Activated CD8-positive, alpha-beta T cell treated with anti-CD3 and anti-CD28 coated beads, Interleukin-2, amount 10 ng/mL, durations not matched to agents 7 days and 5 days (primary cell): ENCODE measurements at places on chromosomes 2 and 18.

- H3K36me3 ChIP-seq, result no peaks in the 10 kb centered on the region
- H3K4me3 ChIP-seq, result no peak overlapping the region
- H3K27ac ChIP-seq, result no peak overlapping the region
These were observed 210.0 kb upstream of the SIX3 start for GRCh38 chr2:44731505-44731904.

DNA sequence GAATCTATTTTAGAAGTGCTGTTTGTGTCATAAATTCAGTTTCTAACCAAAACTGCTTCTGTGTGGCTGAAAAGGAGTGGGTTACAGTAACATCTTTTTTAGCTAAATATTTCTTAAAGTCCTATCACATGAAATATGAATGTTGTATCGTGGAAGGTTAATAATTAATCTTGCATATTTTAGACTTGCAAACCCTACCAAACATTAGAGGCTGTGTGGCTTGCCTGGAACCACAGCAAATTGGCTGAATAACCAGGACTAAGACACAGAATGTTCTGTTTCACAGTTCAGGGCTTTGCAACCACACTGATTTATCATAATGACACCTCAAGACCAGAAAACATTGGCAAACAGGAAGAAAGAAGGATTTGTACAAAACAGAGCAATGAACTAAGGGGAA is 208.9 kb upstream of the CNTNAP5 start:
- no peak overlapping the region for H3K4me3 ChIP-seq
- H3K27me3 ChIP-seq, result no peaks in the 10 kb centered on the region
- no peaks in the 10 kb centered on the region for H3K4me1 ChIP-seq
- H3K36me3 ChIP-seq, result no peaks in the 10 kb centered on the region

GRCh38 chr2:54942373-54942772 is 107.9 kb downstream of the RTN4 start:
- H3K27ac ChIP-seq, result no peak overlapping the region
- H3K4me3 ChIP-seq, result no peak overlapping the region
- H3K4me1 ChIP-seq, result peaks cover 3% of the 10 kb centered on the region
- H3K27me3 ChIP-seq, result no peaks in the 10 kb centered on the region
- peak; percentile 70 for DNase-seq

DNA sequence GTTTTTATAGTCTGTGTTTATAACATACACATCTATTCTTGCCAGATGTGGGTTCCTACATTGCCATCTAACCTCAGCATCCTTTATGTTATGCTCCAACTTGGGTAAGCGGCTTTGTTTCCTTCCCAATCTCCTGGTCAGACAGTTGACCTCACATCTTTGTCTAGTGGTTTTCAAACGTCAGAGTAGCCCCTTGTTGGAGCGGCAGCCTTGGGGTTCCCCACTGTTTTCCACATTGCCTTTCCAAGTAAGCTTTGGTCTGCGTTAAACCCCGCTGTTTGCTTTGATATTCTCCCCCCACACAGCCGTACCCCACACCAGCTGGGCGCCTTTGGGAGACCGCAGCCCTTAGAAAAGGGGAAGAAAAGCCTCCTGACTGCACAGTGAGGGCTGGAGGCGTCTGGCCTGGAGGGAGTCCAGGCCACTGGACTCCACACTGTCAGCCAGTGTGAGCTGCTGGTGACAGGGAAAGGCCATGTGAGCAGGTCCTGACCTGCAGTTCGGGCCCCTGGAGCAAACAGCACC is 83.3 kb downstream of the MALT1 start:
- peaks cover 3% of the 10 kb centered on the region for H3K27me3 ChIP-seq
- H3K36me3 ChIP-seq, result peaks cover 23% of the 10 kb centered on the region
- peak overlapping the region; percentile 23 for H3K4me3 ChIP-seq

GRCh38 chr2:176997792-176998169 is 214.8 kb upstream of the HNRNPA3 start:
- peaks cover 20% of the 10 kb centered on the region for H3K4me1 ChIP-seq
- H3K27ac ChIP-seq, result peak overlapping the region; percentile 68
- no peak for DNase-seq

DNA sequence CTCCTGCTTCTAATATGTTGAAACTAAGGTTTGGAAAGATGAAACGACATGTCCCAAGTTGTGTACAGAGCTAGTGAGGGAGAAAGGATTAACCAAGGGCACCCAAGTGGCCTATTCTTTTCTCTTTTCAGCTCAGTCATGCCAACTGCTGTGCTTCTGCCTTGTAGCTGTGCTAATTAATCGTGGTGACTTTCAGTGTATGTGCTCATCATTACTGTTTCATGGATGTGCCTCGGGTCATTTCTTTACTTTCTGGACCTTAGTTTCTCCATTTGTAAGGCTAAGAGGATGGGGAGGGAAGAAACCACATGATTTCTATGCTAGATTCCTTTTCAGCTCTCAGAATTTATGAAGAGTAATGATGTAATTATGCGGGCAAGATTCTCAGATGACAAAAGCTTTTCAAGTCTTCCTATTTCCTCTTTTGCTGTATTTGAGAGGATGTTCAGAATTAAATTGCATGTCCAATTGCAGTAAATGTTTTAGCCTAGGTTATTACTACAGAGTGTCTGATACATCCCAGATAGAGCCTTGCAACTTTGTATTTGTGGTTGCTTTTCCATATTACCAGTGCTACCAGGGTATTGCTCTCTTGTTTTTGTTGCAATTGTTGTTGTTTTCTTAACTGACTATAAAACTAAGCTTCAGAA is 621.2 kb downstream of the CNTNAP5 start:
- H3K36me3 ChIP-seq, result no peaks in the 10 kb centered on the region
- no peak overlapping the region for H3K27ac ChIP-seq
- no peak overlapping the region for H3K4me3 ChIP-seq
- no peaks in the 10 kb centered on the region for H3K4me1 ChIP-seq
- H3K27me3 ChIP-seq, result no peaks in the 10 kb centered on the region
- DNase-seq, result no peak

DNA sequence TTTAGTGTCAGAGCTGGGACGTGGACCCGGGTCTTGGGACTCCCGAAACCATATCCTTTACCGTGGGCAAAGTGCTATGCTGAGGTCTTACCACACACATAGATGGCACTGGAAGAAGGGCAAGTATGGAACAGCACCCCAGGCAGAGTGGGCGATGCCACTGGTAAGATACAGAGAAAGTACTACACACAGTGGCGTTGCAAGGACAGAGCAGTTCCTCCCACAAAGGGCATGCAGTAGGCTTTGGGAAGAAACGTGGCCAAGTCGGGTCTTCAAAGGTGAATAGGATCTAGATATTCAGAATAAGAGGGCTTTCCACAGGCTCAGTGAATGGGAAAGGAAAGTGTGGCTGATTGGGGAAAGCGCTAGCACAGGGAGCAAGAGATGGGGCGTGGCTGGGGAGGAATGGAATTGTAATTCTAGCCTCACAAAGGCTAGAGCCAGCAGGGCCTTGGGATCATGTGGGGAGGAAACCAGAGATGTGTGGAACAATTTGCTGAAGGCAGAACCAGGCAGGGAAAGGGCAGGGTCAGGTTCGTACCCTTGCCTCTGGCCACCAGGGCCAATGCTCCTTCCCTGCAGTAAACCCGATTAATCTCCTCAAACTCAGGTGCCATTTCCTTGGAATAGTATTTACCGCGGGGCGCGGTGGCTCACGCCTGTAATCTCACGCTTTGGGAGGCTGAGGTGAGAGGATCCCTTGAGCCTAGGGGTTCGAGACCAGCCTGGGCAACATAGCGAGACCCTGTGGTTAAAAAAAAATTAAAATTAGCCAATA is 36.0 kb downstream of the PCBP1 start:
- peaks cover 77% of the 10 kb centered on the region for H3K4me1 ChIP-seq
- H3K4me3 ChIP-seq, result peak overlapping the region; percentile 90
- H3K27me3 ChIP-seq, result no peaks in the 10 kb centered on the region
- H3K27ac ChIP-seq, result peak overlapping the region; percentile 99

DNA sequence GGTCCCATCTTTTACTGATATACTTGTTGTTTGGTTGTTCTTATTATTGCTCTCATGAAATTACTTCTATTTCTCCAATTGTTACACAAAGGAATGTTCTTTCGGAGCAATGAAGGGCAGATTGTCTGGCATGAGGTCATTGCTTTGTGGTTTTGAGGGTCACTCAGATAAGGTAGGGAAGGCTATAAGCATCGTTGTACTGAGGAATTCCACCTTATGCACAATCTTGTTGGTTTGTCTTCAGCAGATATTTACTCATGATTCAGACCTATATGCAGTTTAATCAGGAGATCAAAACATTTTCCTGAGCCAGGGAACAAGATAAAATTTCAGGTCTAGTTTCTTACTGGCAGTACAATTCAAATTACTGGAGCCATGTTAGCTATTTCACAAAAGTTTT is 163.0 kb upstream of the SPHKAP start:
- H3K27ac ChIP-seq, result no peak overlapping the region
- no peaks in the 10 kb centered on the region for H3K36me3 ChIP-seq
- H3K27me3 ChIP-seq, result no peaks in the 10 kb centered on the region

DNA sequence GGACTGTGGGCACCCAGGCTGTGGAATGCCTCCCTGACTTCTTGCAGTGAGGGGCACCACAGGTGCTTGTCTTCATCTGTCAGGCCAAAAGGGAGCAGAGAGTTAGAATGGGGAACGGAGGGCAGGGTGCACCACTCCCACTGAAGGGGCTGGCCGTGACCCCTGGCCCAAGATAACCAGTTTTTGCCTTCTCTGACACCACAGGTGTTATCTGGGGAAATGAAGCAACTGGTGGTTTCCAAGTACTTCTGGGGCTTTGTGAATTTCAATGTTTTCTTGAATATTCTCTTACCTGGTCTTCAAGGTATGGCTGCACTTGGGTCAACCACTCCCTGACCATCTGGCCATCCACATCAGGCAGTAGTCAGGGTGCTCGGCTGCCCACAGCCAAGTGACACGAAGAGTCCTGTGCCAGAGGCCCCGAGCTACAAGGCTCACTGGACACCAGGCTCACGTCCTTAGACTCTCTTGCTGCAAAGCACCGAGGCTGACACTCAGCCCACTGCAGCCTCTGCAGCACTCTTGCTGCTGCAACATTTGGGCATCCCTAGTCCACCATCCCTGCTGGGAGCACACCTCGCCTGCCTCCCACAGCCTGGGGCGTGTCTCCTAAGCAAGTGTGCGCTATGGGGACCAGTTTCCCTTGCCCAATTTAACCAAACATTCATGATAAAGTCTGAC is 57.0 kb downstream of the FAM178B start:
- no peak overlapping the region for H3K27ac ChIP-seq
- DNase-seq, result no peak
- H3K27me3 ChIP-seq, result peaks cover 12% of the 10 kb centered on the region
- H3K4me3 ChIP-seq, result no peak overlapping the region
- no peaks in the 10 kb centered on the region for H3K36me3 ChIP-seq

DNA sequence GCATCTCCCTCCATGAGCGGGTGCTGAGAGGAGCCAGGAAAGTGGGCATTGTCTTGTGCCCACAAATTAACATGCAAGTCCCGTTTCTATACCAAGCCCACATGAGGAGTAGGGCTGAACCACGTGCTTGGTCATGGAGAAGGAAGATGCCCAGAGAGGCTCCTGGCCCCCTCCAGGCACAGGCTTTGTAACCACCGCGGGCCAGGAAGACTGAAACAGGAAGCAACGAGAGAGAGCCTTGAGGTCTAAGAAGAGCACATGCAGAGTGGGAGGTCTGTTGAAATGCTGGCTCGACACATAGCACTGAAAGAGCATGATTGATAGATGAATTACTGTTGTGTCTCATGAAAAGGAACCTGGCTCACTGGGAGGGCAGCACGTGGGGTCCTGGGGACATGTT is 36.3 kb downstream of the VWA3B start:
- H3K27ac ChIP-seq, result no peak overlapping the region
- peaks cover 11% of the 10 kb centered on the region for H3K4me1 ChIP-seq
- no peaks in the 10 kb centered on the region for H3K36me3 ChIP-seq

DNA sequence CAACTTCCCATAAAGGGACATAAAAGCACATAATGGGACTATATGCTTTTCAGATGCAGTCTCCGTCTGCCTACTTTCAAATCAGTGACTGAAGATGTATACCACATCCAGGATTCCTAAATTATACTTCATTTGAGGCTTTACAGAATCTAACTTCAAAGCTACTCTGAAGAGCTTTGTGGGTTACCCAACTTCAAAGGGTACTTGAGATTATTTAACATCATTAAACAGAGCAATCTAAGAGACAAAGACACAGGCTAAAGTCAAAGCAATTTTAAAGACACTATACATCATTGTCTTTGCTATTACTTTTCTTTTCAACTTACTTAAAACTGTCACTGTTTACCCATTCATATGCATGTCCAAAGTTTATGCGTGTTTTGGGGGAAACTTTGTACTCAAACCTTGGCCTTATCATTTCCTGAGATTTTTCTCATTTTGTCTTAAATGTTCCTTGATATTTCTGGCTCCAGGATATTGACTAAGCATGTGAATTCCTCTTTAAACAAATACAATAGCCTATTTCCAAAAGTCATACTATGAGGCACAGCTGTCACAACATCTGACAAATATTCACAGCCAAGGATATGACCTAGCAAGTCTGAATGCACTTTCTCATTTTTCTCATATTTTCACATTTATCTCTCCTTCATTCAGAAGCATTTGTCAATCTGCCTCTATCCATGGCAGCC is 1985.1 kb upstream of the PIK3C3 start:
- no peaks in the 10 kb centered on the region for H3K27me3 ChIP-seq
- no peak overlapping the region for H3K4me3 ChIP-seq
- no peak for DNase-seq
- no peaks in the 10 kb centered on the region for H3K36me3 ChIP-seq

- no peak for DNase-seq
- no peaks in the 10 kb centered on the region for H3K27me3 ChIP-seq
These were observed 120.2 kb downstream of the FEZ2 start for GRCh38 chr2:36477746-36478145.

GRCh38 chr18:23887493-23887892 is 127.1 kb upstream of the TTC39C start:
- peaks cover 2% of the 10 kb centered on the region for H3K27me3 ChIP-seq
- DNase-seq, result no peak
- H3K4me1 ChIP-seq, result peaks cover 32% of the 10 kb centered on the region
- no peak overlapping the region for H3K4me3 ChIP-seq
- no peak overlapping the region for H3K27ac ChIP-seq

DNA sequence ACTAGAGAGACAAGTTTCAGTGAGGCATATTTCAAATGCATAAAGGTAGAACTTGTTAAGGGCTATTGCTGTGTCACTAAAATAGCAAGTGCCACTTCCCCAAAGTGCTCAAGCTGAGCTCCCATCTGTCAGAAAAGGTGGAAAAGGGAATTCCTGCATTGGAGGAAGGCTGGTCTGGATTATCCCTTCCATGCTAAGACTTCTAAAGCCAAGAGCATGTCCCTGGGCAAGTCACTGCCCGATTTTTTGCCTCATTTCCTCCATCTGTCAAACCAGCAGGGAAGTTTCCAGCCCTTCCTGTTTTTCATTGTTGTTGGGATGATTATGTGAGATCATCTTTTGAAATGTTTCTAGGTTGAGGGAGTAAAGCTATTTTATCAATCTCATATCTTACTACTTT is 175.5 kb downstream of the SETBP1 start:
- H3K4me1 ChIP-seq, result no peaks in the 10 kb centered on the region
- H3K4me3 ChIP-seq, result no peak overlapping the region
- H3K27me3 ChIP-seq, result peaks cover 16% of the 10 kb centered on the region
- H3K27ac ChIP-seq, result no peak overlapping the region
- no peak for DNase-seq

DNA sequence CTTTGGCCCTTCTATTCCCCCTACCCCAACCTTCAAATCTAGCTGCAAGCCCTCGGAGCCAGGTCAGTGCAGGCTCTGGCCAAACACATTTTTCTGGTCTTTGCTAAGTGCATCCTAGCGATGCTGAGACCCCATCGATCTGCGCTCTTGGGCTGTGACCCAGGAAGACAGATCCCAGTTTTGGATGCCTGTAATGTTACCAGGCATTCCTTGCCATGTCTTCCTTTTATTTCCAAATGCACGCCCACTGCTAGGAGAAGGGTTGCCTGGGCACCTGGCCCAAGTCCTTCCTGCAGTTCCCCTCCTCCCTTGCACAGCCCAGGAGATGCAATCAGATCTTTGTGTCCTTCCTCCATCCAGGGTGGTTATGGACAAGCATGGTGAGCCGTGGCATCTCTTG is 124.6 kb downstream of the TPGS2 start:
- no peak overlapping the region for H3K27ac ChIP-seq
- no peak for DNase-seq
- no peaks in the 10 kb centered on the region for H3K36me3 ChIP-seq
